MV-4-11 (cell line): ENCODE measurements at places on chromosomes 13 and 19.

- DNase-seq = no peak
Observed at GRCh38 chr19:56263319-56263718, 9.2 kb upstream of the EDDM13 start.

DNA sequence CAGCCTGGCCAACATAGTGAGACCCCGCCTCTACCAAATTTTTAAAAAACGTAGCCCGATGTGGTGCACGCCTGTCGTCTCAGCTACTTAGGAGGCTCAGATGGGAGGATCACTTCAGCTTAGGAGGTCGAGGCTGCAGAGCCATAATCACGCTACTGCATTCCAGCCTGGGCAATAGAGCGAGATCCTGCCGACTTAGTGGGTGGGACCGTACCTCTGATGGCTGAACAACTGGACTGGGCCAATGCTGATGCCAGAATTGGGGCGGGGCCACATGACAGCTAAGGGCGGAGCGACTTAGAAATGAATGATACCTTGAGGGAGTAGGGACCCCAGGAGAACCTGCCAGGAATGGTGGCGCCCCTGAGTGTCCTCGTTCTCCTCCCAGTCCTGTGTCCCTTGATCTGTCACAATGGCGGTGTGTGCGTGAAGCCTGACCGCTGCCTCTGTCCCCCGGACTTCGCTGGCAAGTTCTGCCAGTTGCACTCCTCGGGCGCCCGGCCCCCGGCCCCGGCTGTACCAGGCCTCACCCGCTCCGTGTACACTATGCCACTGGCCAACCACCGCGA lies 3.6 kb downstream of the LTBP4 start:
- DNase-seq = no peak

GRCh38 chr13:30331331-30331771 lies 24.0 kb upstream of the KATNAL1 start:
- no peak for DNase-seq

GRCh38 chr13:79647533-79647932 lies 166.6 kb downstream of the NDFIP2 start:
- no peak for DNase-seq

DNA sequence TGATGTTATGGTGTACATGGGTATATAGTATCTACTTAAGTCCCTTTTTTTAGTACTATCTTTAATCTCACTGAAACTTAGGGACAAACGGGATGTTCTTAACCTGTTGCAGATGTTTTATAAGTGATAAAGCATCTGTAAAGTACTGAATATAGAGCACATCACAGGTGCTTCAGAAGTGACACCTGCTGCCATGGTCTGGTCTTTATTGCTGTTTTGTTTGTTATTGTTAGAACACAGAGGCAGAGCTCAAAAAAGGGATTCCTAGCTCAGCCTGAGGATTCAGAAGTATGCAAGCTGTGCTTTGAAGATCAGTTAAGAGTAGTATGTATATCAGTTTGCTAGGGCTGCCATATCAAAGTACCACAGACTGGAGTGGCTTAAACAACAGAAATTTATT lies 219.5 kb downstream of the DCT start:
- DNase-seq = no peak

GRCh38 chr13:109834973-109835720 lies 48.8 kb upstream of the IRS2 start:
- no peak for DNase-seq

GRCh38 chr13:108595436-108596274 lies 33.8 kb upstream of the MYO16 start:
- no peak for DNase-seq

DNA sequence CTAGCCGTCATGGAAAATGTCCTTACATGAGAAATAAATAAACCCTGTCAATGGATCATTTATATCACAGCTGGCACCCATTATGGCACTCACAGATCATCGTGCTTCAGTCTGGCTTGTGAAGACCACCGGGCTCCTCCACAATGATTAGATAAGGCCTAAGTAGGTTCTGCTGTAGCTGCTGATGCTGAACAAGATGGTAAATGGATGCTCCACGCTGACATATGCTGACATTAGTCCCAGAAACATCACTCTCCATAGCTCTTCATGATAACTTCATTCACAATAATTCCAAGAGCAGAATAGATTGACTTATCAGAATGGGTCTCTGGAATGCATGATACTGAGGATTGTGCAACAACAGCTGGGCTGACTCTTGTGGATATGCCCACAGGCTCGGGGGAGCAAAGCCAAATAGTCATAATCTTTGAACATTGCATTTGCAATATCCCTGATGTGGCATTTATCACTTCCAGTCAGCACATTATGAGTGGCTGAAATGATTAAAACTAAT lies 63.8 kb upstream of the RXFP2 start:
- DNase-seq = peak; percentile 10

- no peak for DNase-seq
Observed at GRCh38 chr19:31629579-31630363, 280.5 kb upstream of the TSHZ3 start.

DNA sequence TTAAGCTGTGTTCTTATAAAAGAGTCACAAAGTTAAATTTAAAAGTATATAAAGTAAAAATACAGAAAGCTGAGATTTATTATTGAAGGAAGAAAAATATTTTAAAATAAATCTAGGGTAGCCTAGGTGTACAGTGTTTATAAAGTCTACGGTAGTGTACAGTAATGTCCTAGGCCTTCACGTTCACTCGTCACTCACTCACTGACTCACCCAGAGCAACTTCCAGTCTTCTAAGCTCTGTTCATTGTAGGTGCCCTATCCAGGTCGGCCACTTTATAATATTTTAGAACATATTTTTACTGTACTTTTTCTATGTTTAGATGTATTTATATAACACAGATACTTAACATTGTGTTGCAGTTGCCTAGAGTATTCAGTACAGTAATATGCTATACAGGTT lies 47.4 kb downstream of the NDFIP2 start:
- no peak for DNase-seq

GRCh38 chr19:27779954-27780353 lies 1433.0 kb downstream of the UQCRFS1 start:
- peak; percentile 97 for DNase-seq

- DNase-seq = no peak
Observed at GRCh38 chr13:83878691-83879430, 3.4 kb downstream of the SLITRK1 start.

DNA sequence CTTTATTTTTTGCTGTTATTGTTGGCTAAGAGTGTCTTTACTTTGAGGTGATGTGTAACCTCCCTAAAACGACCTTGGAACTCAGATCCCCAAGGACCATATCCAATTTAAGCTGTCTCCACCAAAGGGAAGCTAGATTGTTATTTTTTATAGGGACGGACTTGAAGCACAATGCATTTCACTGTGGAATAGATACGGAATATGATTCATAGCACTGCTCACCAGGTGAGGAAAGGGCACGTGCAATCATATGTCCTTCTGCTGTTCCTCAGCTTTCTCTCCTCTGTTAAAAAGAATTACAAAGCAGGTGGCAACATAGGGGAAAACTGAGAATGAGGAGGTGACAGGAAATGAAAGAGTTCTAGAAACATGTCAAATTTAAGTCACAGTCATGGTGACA lies 679.0 kb downstream of the PCDH9 start:
- DNase-seq = no peak

GRCh38 chr19:49565261-49565660 lies 15.1 kb downstream of the NOSIP start:
- DNase-seq = no peak

DNA sequence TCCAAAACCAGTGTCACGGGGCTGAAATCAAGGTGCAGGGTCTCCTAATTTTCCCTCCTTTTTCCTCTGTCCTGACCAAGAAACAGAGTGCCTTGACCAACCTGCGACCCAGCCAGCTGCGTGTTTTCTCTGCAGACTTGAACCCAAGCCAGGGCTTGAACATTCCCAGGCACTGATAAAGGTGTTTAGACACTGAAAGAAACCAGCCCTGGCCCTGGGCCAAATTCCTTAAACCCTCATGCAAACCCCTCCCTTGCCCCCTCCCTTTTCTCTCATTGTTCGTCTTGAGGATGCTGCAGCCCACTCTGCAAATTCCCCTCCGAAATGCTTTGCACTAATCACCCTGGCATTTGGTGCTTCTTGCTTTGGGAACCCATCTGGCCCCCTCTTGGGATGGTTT lies 9.5 kb upstream of the FFAR2 start:
- DNase-seq = no peak

DNA sequence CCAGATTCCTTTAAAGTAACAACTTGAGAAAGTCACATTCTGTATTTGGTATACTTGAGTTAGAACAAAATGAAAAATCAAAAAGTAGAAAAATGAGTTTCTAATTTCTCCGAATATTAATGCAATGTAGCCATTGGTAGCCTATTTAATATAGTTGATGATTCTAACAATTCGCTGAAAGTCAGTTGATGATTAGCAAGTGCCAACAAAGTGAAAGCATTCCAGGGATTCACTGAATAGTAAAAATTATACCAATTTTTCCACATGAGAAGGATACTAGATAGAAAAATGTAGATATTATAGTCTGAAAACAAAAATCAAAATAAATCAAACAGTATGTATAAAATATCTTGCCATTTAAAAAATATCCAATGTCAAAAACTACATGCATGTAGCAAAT lies 117.2 kb downstream of the FREM2 start:
- no peak for DNase-seq

DNA sequence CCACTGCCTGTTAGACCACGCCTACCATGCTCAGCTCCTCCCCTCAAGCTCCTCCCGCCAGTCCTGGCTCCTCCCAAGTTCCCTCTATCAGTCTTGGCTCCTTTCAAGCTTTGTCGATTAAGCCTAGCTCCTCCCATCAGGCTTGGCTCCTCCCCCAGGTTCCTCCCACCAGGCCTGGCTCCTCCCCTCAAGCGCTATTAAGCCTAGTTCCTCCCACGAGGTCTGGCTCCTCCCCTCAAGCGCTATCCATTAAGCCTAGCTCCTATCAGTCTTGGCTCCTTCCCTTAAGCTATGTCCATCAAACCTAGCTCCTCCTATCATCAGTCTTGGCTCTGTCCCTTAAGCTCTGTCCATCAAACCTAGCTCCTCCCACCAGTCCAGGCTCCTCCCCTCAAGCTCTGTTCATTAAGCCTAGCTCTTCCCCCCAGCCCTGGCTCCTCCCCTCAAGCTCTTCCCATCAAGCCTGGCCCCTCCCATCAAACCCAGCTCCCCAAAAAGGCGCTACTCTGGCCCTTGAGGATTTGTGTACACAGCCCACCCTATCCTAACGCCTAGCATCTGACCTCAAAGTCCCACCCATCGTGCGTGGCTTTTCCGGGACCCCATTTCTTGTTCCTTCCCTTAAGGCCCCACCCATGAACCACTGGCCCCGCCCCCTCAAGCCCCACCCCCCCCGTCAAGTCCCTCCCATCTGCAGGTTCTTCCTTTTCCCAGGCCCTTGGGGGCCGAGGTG lies 10.0 kb downstream of the CAMSAP3 start:
- peak; percentile 75 for DNase-seq

DNA sequence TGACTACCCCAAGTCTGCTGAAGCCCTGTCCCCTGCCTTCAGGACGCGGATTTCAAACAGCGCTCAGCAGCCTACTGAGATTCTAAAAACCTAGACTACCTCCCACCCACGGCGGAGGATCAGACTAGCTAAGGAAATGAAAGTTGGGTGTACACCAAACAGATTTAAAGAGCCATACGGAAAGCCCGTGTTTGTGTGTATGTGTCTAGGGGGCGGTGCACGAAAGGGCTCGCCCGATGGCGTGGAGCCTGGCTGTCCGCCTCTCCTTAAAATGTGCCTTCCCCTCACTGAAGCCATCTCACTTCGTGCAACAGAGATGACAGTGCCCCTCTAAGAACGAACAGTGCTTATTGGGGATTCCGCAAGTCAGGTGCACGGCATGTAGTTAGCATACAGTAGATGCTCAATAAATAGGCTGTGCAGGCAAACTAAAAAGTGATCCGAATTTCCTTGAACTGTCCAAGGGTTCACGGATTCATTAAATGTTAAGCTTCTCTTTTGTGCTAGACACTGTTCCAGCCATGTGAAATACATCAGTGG lies 639 bp downstream of the LENG1 start:
- DNase-seq = peak; percentile 76

DNA sequence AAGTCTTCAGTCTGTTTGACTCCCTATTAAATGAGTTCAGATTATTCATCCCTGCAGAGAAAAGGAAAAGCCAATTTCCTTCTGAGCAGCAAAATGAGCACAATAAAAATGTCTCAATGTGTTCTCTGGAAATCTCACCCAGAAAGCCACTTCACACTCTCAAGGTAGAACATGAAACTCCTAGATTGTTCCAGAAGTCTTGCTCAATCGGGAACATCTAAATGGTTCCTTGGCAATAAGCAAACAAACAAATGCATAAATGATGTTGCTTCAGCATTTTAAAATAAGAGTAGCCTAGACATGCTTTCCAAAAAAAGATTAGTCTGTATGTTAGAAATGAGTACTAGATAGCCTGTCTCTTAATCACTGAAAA lies 59.7 kb upstream of the TNFRSF19 start:
- no peak for DNase-seq
